ENCODE measurements at places on chromosomes 11 and 22.

DNA sequence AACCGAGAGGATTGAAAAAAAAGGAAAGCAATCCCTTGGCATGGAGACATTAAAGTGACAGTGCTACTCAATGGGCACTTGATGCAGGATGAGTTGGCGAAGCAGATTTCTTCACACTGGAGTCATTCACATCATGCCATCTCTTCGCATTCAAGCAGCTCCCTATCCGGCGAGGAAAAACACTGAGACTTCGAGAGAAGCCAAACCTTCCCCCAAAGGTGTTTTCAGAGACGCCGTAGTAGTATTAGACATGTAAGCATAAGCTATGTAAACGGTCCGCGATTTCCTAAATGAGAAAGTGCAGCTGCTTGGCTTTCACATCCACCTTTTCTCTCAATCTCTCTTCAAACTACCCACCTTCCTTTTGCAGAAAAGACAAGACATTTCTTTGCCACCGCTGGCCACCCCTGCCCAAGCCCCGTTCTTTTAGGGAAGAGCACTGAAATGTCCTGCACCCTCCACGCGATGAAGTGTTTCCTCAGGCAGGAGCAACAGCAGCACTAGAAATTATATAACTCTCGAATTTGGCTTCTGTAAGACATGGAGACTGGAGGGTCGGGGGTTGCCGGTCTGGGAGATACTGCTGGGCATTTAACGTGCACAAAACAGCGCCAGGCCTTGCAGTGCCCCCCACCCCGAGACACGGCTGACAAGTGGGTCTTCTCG, at the start of gene DLG2:
DLG2 (minus strand) TSS at position 13 of the 666 bp plus-strand sequence.
- no peak for DNase-seq

DNA sequence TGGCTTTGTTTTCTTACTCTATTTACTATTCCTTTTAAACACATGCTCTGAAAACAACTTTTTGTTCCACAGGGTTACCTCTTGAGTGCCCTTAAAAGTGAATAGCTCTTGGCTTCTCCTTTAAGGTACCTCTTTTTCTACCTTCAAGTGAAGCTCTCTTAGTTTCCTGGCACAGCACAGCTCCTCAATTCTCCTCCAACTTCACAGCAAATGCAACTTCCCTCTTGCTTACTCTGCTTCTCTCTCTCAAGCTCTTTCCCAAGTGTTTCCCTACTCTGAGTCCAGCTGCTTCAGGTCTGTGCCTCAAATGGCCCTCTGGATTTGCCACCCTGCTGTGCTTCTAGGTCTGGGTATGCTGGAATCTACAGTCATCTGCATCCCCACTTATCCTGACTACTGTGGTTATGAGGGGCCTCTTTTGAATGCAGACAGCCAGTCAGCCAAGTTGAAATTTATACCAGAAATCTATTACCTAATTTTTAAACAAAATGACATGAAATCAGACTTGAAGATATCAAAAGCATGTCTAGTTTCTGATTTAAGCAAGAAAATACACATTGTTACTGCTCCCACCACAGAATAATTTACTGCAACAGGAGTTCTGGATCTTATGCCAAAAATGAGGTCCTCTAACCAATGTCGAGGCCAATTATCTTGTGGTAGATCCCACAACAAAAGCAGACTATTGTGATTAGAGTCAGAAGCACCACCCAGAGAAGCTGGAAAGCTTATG, 371.1 kb downstream of the SOX6 start:
- DNase-seq = no peak

DNA sequence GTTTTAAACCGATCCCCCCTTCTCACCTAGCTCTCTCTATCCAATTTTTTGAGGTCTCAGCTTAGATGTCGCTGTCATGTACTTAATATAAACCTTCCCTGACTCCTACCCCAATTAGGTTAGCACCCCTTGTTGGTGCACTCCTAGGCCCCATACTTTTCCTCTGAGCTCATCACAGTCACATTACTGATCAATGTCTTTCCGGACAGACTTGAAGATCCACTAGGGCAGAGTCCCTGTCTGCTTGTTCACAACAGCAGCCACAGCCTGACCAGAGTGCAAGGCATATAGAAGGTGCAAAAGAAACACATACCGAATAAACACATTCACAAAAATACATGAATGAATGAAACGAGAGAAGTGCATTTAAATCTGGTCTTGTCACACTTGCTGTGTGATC, 261.0 kb upstream of the NARS2 start:
- DNase-seq = no peak

GRCh38 chr11:2655834-2656622, 43.8 kb downstream of the KCNQ1OT1 start:
- DNase-seq = no peak

- DNase-seq = no peak
Observed at GRCh38 chr11:66843776-66844495, 695 bp downstream of the RCE1 start.

DNA sequence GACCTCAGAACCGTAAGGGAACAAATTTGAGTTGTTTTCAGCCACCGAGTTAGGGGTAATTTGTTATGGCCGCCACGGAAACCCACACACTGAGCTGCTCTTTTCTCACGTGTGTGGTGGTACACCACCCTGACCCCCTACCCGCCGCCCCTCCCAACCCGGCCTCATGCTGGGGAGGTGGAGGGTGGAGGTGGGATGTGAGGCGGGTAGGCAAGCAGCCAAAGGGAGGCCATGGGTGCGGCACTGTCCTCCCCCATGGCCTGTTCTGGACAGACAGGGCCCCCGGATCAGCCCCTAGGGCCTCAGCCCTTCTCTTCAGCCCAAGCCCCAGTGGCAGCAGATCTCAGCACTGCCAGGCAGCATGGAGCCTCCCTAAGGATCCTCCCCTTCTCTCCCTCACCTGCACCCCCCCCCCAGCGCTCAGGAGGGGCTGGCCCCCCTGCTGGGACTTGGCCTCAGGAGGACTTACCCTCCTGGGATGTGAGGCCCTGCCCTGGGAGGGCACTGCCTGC, 7.9 kb downstream of the PRR5 start:
- no peak for DNase-seq

DNA sequence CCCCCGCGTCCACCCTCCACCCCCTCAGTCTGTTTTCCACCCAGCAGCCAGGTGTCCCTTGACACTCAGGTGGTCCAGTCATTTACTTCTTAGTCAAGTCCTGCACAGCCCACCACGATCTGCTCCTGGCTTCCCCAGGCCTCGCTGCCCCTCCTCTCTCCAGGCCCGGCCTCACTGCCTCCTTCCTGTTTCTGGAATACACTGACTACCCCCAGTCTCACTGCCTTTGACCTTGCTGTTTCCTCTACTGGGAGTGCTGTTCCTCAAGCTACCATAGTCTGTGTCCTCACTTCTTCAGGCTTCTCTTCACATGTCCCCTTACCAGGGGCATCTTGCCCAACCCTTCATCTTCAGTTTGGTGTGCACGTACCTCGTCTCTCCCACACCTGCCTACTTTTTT, 7.4 kb downstream of the MCM5 start:
- no peak for DNase-seq

GRCh38 chr22:20015971-20016733, 471 bp downstream of the ARVCF start:
- DNase-seq = no peak

- no peak for DNase-seq
Observed at GRCh38 chr11:122099374-122100036, 16.5 kb downstream of the BLID start.

DNA sequence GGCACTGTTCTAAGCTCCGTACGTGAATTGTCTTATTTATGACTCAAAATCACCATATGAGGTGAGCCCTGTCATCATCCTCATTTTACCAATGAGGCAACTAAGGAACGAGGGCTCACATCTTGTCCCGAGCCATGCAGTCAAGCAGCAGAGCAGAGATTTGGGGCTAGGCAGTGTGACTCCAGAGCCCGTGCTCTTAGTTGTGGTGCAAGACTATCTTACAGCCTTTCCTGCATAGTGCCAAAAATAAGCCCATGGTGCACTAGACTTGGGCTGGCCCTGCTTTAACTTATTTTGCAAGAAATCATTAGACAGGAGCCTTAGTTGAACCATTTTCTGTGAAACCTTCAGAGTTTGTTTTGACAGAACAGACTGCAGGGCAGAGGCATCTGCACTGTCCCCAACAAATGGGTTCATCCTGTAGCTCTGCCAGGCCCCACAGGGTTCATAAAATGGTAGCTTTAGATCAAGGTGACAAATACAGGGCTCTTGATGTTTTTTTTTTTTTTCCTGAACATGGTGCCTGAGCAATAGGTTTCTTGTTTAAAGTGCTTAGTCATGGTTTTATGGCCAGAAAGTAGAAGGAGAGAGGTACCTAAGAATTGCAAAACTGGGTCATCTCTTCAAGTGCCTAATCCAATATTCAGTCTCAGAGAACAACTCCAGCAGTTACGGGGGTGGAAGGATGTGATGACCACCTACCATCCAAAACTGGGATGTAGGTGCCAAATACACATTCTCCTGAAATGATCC, 56.6 kb downstream of the BMAL1 start:
- DNase-seq = no peak

GRCh38 chr22:16960884-16961249, 47.2 kb downstream of the GAB4 start:
- no peak for DNase-seq

DNA sequence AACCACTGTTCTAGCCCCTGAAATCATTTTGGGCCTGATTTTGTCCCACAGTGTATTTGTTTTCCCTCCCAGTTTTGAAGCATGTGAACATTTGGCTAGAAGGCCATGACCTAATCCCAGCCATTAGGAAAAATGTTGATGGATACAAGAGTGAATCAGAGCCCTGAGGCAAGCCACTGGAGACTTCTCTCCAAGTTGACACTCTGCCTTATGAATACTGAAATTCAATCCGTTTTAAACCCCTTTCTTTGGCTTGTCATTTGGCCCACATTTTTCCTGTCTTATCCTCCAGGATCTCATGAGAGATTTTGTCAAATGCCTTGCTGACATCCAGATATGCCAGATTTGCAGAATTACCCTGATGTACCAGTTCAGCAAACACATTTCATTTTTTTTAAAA, 158.8 kb downstream of the FAT3 start:
- no peak for DNase-seq

Measured in smooth muscle cell of the brain vasculature (primary cell).